ENCODE measurements at places on chromosomes 13 and 19.
A peak's percentile ranks its signal among the peaks of the same experiment; 100 is the strongest.

GRCh38 chr19:38655148-38655824, 7.8 kb downstream of the ACTN4 start:
- DNase-seq, result peak; percentile 34

- peak; percentile 62 for DNase-seq
Measured at GRCh38 chr19:15101479-15102082, 5.6 kb upstream of the SYDE1 start.

DNA sequence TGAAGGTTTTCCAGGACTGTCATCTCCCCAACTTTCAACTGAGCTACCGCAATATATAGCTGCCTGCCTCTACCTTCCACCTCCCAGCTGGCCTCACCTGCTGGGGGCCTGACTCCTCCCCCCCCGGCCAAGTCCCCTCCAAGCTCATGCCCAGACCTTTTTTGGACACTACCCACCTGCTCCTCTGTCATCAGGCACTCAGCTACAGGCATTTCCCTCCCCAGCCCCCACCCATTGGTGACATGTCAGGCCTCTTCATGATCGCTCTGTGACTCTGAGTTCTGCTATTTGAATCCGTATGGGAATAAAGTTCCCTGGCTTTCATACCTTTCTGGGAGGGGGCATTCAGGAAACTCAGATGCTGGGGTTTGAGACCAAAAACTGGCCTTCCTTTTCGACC, 1.8 kb downstream of the PRKACA start:
- DNase-seq, result no peak

- DNase-seq, result no peak
Measured at GRCh38 chr13:23365652-23366051, 67.8 kb downstream of the SACS start.

DNA sequence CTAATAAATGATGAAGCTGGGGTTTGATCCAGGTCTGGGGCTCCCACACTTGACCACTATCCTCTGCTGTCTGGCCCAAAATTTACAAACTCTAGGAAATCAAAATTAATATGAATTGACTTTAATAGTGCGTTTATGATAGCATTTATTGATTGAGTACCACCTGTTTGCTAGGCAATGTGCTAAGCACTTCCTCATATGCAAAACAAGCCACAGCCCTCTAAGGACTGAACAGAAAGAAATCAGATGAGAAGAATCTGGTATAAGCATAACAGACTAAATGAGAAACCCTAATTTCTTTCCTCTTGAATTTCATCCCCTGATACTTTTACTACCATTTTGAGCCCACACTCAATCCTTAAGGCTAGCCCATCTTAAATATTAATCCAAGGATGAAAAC, 6.6 kb upstream of the MLNR start:
- DNase-seq, result no peak

DNA sequence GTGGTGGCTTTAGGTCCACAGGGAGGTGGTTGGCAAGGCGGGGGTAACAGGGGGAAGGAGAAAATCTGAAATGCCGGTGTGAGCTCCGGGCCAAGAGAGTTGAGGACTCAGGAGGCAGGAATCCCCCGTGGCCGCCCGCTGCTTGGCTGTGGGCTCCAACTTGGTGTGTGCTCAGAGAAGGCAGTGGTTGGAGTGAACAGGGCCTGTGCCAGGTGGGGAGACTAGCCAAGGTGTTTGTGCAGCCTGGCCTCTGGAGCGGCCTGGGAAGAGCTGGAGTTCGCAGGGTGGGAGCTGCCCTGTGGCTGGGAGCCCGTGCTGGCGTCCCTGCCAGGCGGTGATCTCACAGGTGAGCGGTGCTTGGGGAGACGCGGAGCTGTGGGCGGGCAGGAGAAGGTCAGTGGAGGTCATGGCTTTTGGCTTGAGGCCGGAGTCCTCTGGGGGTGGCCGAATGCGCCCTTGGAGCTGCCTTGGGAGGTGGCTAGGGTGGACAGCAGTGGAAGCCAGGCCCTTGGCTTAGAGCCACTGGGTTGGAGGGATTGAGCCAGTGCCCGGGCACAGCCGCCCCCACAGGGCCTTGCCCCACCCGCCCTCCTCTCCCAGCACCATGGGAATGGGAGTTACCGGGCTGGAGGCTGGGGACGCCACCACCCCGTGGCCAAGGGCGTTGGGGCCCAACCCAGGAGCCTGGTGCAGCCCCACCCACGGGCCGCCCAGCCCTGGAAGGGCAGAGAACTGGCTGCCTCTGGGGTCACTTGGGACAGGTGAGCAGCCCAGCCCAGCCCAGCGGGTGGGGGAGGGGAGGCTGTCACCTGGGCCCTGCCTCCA, 7.1 kb upstream of the CIRBP start:
- peak; percentile 64 for DNase-seq

DNA sequence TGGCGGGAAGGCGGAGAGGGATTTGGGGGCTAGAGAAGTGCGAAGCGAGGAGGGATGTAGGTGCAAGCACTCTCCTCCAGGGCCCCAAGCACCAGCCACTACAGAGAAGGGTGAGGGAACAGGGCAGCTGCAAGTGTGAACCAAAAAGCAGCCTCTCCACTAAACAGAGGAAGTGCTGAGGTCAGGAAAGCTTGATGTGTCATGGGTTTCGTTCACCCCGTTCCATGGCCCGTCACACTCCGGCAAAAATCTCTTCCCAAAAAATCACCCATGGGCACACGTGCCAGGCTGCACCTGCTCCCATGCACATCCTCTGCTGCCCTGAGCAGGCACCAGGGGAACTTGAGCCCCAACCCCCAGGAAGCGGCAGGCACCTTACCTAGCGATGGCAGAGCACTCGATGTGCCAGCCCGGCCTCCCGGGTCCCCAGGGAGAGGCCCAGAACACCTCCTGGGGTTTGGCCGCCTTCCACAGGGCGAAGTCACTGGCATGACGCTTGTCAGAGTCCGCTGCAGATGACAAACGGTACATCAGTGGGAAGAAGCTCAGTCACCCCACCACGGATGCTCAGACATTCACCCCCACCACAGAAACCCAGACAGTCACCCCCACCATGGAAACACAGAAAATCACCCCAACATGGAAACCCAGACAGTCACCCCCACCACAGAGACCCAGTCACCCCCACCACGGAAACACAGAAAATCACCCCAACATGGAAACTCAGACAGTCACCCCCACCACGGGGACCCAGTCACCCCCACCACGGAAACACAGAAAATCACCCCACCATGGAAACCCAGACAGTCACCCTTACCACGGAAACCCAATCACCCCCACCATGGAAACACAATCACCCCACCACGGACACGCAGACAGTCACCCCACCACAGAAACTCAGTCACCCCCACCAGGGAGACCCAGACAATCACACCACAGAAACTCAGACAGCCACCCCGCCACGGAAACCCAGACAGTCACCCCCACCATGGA, 29.0 kb downstream of the CARS2 start:
- DNase-seq, result peak; percentile 39

DNA sequence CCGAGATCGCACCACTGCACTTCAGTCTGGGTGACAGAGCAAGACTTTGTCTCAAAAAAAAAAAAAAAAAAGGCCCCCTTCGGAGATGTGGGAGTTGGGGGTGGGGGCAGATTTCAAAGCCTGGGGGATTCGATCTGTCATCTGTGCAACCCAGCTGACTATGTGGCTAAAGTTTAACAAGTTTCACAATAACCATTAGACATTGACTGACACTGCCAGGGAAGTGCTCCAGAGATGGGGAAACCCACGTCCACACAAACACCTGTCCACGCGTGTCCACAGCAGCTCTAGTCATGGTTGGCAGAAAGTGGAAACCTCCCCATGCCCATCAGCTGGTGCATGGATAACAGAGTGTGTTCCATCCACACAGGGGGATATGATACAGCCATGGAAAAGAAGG, 37.6 kb upstream of the HOMER3 start:
- DNase-seq, result no peak

- no peak for DNase-seq
Measured at GRCh38 chr19:33441277-33441699, 67.8 kb downstream of the CEBPG start.

GRCh38 chr13:77502104-77502720, 33.3 kb upstream of the SCEL start:
- no peak for DNase-seq

- DNase-seq, result no peak
Measured at GRCh38 chr13:96403241-96403640, 313.3 kb downstream of the HS6ST3 start.

DNA sequence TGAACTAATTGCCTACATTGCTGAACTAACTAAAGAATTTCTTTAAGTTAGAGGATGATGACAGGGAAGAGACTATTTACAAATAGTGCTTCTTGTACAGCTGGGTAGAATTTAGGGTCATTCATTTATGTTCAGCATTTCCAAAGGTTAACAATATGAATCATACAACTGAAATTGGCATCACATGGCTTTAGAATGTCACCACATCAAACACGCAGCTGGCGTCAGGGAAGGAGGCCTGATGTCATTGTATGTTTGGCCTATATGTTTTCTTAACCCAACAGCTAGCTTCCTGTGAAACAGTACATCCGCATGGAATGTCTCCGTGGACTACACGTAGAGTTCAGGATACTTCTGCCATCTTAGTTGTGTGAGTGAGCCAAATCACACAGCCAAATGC, 99.0 kb upstream of the TNFSF11 start:
- DNase-seq, result no peak

GRCh38 chr19:37997911-37998344, 90.9 kb downstream of the SIPA1L3 start:
- no peak for DNase-seq

- DNase-seq, result no peak
Measured at GRCh38 chr19:6211632-6212402, 68.0 kb downstream of the MLLT1 start.

GRCh38 chr13:98252931-98253470, 75.9 kb upstream of the RNF113B start:
- no peak for DNase-seq

- DNase-seq, result peak; percentile 22
Measured at GRCh38 chr13:99484473-99484872, 16.8 kb upstream of the TM9SF2 start.

GRCh38 chr19:48274173-48274572, 4.3 kb downstream of the ZNF114 start:
- DNase-seq, result no peak

DNA sequence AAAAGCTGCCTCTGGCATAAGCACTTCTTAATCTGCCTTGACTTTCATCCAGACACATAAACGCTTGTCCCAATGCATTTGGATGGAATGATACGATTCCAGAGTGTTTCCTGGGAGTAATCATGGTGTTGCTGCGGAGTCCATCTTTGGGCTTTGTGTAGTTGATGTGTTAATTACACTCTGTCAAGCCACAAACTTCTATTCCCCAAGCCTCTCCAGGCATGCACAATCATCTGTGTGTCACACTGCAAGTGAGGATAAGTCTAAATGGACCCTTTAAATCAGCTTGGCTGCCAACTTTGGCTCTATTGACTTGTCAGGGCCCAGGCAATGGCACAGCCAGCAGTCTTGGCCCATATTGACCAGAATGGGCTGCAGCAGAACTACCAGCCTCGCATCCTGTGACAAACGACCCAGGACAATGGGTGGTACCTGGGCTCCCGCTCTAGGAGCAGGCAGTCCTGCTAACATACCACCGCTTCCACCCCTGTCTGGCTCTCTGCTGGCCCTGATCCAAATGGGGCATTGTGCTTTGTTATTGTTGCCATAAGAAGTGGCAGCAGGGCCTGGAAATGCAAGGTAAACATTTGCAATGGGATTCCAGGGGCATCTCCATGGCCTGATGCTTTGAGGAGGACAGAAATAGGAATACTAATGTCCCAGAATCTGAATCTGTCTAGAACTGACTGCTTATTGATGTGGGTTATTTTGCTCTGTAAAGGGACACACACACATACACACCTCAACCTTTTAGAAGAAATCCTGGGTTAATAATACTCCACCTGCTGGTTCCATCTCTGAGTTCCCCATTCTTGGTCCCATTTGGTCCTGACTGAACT, 127.2 kb downstream of the DNAJC15 start:
- DNase-seq, result no peak

DNA sequence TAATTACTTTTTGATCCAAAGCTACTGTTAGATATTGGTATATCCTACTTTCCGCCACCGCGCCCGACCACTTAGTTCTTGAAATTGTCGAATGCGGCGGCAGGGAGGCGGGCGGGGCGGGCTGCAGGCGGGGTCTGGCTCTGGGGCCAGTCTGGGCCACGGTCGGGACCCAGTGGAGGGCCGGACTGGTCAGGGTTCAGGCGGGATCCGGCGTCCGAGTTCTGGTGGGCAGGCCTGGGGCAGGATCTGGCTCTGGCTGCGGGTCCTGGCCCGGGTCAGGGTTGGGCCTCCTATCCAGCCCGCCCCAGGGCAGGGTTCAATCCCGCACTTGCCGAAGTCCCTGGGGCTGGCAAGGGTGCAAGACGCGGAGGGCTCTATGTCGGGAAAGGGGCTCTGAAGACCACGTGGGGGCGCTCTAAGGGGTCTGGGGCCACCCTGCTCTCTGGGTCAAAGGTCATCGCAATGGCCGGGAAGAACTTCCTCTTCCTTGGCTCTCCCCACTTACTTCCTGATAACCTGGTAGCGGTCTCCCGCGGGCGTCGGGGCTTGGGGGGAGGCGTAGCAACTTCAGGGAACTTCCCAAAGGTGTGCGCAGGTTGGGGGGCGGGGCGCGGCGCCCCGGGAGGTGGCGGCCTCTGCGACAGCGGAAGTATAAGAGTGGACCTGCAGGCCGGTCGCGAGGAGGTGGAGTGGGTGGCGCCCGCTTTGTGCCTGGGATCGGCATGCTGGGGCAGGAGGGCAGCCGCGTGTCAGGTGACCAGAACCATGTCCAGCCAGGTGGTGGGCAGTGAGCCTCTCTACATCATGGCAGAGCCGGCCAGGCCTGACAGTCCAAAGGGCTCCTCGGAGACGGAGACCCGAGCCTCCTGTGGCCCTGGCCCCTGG, 83.4 kb downstream of the MRPL57 start:
- no peak for DNase-seq

- no peak for DNase-seq
Measured at GRCh38 chr19:30498707-30499106, 126.5 kb downstream of the ZNF536 start.

DNA sequence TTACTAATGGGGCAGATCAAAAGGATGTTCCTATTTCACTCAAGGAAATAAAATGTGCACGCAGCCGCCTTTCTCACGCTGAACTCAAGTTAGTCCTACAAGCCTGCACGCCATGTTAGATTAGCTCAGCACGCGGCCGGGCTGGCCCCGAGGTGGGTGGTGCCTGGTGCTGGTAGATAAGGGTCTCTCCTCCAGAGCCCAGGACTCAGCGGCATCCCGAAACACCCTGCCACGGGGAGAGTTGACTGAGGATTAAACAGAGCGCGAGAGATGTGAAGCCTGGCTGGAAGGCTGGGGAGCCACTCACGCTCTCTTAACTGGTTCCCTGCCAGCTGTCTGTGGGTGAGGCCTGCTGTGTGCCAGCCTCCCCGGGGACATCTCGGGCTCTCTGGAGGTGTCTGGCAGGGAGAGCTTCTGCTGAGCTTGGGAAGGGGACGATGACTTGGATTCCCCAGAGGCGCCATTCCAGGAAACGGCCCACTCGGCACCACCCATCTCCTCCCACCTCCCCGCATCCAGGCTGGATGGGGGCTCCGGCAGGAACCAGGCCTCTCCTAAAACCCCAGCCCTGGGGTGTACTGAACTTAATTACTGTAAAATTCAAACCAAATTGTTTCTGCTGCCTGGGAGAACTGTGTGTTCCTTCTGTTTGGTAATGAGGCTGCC, 122.2 kb downstream of the KDM4B start:
- no peak for DNase-seq

- DNase-seq, result no peak
Measured at GRCh38 chr19:40684280-40684679, 6.2 kb downstream of the NUMBL start.

- no peak for DNase-seq
Measured at GRCh38 chr19:39166571-39167391, 30.0 kb upstream of the NCCRP1 start.
